IPS DF 6.9 (cell line): ENCODE measurements at places on chromosomes 6 and 20.

DNA sequence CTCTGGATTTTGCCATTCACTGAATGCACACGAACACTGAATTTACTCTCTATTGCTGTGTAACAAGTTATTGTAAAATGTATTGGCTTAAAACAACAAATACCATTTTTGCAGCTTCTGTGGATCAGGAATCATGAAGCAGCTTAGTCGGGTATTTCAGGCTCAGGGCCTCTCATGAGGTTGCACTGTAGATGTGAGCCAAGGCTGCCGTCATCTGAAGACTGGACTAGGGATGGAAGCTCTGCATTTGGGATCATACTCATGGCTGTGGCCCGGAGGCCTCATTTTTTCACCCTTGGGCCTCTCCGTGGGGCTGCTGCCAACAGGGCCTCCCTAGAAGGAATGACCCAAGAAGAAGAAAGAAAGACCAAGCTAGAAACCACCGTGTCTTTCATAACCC lies 492.4 kb upstream of the CDH4 start:
- no peak for DNase-seq

DNA sequence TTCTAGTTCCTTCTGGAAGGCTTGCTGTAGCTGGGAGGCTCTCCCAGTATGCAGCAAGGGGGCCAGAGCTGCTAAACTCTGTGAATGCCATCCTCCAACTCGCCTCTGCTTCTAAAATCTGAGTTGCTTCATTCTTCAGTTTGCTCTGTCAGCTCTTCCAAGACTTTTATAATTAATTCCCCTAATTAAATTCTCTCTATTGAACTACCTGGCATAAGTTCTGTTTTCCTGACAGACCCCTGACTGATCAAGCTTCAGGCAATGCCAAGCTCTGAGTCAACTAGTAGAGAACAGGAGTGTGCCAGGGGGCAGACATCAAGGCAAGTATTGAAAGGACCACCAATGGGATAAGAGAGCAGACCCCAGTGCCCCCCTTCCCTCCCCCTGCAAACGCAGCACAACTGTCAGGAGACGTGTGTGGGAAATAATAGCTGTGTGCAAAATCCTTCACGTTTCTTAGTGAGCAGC lies 109.3 kb upstream of the TAB2 start:
- no peak for DNase-seq

GRCh38 chr6:159397753-159398152 lies 228.6 kb downstream of the FNDC1 start:
- no peak for DNase-seq

DNA sequence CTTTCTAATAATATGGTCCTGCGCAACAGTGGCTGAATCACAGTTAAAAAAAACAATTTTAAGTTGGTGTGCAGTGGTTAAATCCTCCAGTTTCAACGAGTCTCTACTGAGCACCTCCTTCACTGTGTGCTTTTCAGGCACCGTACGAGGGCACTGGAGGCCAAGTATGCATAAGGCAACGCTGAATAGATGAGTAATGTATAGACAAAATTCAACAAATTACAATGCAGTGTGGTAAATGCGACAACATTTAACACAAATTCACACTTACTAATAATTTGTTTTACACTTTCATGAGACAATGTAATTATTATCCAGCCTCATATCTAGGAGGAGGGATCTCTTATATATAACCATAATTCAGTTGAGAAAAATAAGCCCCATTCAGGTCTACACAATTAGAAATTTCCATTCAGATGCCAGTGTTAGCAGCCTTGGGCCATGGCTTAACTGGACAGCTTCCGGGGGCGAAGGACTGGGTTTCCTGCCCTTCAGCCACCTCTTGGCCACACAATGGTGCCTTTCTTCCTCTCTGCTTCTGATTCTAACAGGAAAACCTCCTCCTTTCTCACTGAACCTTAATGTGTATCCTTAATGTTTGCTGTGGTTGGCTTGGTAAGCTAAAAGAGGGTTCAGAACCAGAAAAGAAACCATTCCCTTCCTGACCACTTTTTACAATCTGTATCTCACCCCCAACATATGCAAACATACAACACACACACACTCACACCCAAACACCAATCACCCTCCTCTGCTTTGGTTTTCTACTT lies 51.9 kb downstream of the B4GALT5 start:
- DNase-seq = no peak

GRCh38 chr6:110826236-110827129 lies 11.2 kb upstream of the CDK19 start:
- DNase-seq = no peak
